ENCODE measurements at places on chromosomes 11 and 22.

- DNase-seq = no peak
Observed at GRCh38 chr11:125457814-125458343, 38.2 kb downstream of the FEZ1 start.

GRCh38 chr11:114194702-114195101 is 101.5 kb upstream of the NNMT start:
- no peak for DNase-seq

DNA sequence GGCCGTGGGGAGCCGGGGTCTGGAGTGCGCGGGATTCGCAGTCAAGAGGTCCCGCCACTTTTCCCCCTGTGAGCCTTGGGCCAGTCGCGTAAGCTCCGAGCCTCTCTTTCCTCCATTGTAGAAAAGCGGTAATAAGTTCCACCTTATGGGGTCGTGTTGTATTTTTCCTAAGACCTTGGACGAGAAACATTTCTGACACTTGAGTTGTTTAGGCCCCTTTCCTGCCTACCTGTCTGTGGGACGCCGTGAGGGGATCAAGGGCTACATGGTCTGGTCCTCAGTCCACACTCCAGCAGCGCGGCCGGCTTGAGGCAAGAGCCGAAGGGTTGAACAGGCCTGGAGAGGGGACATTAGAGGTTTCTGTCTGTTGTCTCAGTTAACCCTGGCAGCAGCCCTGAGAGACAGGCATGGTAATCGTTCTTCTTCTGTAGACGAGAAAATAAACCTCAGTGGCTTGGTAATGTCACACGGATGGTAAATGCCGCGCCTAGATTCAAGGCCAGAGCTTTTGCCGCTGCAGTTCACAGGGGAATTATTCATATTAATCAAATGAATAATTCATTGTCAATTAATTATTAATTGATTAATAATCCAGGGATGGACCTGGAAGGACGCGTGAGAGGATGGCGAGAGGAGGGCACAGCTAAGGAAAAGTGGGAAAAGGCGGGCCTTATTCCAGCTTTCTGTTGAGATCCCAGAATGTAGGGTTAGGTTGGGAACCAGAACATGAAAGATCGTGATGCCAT is 545 bp downstream of the FEN1 start:
- DNase-seq = no peak

- peak; percentile 73 for DNase-seq
Observed at GRCh38 chr11:75814363-75814676, 690 bp upstream of the UVRAG start.

DNA sequence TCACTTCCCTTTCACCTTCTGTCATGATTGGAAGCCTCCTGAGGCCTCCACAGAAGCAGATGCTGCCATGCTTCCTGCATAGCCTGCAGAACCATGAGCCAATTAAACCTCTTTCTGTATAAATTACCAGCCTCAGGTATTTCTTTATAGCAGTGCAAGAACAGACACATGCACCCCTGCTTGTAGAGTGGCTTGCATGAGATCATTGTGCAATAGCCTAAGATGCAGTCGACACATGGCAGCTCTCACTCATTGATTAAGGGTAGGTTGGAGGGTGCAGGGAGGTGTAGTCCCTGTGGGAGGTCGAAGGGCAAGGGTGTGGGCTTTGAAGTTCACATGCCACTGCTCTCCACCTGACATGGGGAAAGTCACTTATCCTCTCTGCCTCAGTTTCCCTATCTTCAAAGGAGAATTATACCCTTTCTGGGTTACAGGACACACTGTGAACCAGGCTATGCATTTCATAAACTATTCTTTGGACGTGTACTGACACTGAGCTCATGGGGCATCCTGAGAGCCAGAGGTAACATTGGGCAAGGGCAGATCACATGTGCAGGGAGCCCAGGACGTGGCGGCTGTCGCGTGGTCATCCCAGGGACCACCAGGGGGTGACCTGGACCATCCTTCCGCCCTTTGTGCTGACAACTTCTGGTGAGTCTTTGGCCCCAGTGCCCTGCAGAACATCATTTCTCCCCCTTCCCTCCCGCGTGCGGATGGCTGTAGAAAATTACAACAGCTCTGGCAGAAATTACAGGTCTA is 69.2 kb upstream of the SHANK2 start:
- no peak for DNase-seq

- peak; percentile 7 for DNase-seq
Observed at GRCh38 chr11:64516226-64516625, 74.8 kb upstream of the SLC22A12 start.

DNA sequence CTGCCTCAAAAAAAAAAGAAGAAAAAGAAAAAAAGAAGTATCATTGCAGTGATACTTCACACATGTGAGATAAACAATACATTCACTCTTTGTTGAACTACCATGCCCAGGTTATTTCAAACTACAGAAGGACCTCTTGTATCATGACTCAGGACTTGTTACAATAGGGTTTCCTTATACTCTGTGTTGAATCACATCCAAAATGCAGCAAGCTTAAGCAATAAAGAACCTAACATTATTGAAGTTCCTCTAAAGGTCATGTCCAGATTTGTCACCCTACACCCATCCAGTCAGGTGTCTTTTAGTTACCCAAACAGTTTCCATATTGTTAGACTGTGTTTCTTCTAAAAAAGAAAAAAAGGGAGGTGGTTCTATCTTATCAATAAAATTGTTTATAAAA is 26.9 kb upstream of the ALKBH3 start:
- DNase-seq = no peak

DNA sequence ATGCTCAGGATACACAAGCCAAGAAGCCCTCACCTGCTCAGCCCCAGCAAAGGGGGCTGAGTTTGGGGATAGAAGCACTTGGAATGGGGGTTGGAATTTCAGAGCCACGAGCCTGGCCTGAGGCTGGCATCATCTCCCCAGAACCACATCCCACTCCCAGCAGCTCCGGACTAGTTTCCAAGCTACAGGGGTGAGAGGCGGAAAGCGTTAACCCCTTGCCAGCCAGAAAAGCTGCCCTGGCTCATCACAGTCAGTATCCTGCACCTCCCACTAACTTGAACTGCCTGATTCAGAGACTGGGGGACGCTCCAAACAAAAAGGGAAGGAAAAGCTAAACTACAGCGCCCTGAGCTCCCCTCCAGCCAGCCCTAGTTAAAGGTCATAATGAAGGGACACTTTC is 19.0 kb upstream of the CHST1 start:
- DNase-seq = no peak

DNA sequence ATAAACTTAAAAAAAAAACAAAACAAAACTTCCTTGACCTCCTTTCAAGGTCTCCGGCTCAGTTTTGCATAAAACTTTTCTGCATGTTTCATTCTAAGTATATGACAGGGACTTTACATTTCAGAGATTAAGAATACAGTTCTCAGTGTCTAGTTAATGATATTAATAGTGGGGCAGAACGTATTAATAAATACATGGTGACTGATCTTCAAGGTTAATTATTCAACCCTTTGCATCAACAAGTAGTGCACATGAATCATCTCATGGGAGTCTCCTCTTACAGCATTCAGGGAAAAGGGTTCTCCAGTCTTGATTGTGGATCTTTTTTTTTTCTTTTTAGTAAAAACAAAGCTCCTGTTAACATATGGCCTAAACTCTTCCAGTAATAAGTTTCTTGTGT is 146.8 kb downstream of the KIRREL3 start:
- DNase-seq = no peak

DNA sequence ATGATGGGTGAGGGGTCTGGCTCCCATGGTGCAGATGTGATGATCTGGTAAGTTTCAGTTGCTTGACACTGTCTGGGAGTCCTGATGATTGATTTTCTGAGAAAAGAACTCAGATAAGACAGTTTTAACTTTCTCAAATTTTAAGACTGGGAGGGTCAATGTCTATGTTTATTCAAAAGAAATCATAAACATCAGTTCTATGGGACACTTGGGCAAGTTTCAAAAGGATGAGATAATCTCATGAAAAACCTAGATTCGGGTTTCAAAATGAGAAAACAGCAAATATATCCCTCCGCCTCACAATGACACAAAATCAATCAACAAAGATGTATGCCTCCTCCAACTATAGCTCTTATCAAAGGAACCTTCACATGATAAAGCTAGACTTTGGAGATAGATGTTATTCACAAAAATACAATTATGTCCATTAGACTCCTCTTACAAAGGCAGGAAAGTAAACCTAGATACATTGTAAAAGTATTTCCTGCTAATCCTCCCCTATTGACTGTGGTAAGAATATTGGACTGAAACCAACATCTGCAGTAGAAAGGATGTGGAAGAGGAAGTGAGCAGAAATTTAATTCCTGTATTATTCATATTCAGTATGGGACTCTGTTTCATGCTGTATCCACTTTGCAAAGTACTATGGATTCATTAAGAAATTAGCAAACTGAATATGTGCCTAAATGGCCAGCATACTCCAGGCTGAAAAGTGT is 21.6 kb downstream of the SVIP start:
- DNase-seq = peak; percentile 49

- no peak for DNase-seq
Observed at GRCh38 chr11:120037111-120037510, 100.8 kb downstream of the TRIM29 start.

DNA sequence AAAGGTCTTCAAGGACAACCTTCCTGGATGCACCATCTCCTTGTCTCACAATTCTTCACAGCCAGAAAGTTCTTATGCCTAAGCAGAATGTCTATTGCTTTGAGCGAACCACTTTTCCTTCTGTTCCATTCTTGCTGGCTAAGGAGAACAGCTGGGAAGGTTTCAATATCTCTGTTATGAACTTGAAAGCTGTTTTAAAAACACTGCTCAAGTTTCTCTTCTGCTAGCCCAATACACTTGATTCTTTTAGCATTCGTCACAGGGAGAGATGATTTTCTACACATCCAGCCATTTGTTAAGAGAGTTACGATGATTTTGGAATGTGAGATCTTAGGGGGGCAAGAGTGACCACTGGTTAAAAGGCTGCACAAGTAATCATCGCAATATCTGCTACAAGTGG is 249.3 kb downstream of the KIRREL3 start:
- no peak for DNase-seq

DNA sequence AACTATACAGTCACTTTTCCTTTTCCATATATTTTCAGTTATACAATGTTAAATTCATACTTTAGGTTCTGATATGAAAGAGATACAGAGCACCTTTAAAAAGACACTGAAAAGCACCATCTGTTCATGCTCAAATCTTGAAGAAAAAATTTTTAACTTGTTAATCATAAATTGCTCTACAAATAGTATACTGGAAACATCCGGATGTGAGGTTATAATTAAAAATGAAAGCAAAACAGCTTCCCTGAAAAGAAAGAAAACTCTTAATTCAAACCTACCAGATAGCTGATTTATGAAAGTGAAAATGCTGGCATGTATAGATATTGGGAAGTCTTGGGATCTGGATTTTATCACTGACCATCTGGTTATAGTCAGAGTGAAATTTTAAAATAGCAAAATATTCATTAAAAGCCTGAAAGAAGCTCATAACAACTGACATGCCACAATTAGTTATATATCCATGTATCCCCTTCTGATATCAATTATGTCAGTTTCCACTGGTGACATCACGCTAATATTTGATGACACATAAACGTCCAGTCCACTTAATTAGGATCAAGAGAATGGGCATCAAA is 740.0 kb downstream of the DLG2 start:
- DNase-seq = no peak

DNA sequence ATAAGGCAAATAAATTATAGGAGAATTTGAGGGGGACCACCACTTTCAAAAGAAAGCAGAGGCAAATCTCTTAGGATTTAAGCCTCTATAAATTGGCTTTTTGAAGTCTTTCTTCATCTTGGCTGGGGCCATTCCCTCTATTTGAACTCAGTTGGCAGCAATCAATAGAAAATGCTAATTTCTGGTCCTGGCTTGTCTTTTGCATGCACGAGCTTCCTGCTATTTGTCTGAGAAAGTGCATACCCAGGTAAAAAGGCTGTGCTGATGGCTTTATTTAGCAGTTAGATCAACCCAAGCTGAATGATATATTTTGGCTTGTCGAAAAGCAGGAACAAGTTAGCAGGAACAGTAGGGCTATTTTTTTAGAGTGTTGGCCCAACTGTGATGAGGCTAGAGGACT is 64.1 kb upstream of the GRAMD1B start:
- no peak for DNase-seq

- DNase-seq = no peak
Observed at GRCh38 chr22:20110359-20110985, 5.4 kb upstream of the RANBP1 start.

DNA sequence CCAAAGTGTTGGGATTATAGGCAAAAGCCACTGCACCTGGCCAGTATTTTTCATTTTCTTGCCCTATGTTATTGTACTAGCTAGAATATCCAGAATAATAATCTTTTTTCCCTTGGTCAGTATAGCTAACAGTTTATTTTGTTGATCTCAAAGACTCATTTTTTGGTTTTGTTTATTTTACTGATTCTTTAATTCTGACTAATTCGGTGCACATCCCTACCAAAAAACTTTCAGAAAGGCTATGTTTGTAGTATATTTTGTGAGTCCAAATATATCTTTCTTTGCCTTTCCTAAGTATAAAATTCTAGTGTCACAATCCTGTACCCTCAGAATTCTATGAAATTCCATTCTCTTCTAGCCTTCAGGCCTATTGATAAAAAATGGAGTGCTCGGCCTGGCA is 84.3 kb downstream of the PHF21A start:
- no peak for DNase-seq

DNA sequence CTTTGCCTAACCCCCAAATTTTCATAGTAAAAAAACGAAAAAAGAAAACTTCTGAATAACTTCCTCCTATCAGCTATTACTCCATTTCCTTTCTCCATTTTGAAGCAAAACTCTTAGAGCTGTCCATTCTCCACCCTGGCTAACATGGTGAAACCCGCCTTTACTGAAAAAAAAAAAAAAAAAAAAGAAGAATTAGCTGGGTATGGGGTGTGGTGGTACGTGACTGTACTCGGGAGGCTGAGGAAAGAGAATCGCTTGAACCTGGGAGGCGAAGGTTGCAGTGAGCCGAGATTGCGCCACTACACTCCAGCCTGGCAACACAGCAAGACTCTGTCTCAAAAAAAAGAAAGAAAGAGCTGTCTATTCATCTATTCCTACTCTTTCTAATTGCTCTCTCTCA is 11.3 kb upstream of the NXF1 start:
- DNase-seq = peak; percentile 59

GRCh38 chr22:40348025-40348658 is 1.8 kb downstream of the ADSL start:
- peak; percentile 45 for DNase-seq

GRCh38 chr11:8794677-8795103 is 112.1 kb downstream of the RPL27A start:
- DNase-seq = no peak

- no peak for DNase-seq
Observed at GRCh38 chr22:43438666-43439347, 27.0 kb downstream of the MPPED1 start.

All from AML-193 (cell line).